ENCODE measurements at places on chromosomes 2 and 18.

- peaks cover 2% of the 10 kb centered on the region for H3K4me1 ChIP-seq
- H3K27ac ChIP-seq, result no peak overlapping the region
- no peaks in the 10 kb centered on the region for H3K27me3 ChIP-seq
- H3K36me3 ChIP-seq, result no peaks in the 10 kb centered on the region
Observed at GRCh38 chr2:2656115-2657011, 325.3 kb upstream of the MYT1L start.

DNA sequence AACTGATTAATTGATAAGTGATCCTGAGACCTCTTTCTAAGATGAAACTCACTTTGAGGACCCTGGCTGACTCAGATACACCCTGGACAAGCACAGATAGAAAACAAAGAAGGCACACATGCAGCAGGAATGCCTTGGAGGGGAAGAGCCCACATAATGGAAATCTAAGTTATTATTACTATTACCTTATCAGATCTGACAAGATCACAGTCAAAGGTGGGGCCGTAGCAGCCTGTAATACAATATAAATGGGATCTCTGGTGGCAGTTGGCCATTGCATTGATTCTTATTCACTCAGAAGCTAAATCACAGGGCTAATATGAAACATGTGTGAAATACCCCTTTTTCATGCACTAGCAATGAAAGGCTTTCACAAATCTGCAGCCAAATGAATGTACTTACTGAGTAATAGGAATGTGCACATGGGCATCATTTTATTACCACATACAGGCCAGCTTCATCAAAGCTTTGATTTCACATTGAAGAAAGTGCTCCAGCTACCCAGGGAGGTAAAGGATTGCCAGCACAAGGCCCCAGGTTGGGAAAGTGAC is 84.0 kb downstream of the ZBTB7C start:
- no peak overlapping the region for H3K27ac ChIP-seq
- no peaks in the 10 kb centered on the region for H3K36me3 ChIP-seq

DNA sequence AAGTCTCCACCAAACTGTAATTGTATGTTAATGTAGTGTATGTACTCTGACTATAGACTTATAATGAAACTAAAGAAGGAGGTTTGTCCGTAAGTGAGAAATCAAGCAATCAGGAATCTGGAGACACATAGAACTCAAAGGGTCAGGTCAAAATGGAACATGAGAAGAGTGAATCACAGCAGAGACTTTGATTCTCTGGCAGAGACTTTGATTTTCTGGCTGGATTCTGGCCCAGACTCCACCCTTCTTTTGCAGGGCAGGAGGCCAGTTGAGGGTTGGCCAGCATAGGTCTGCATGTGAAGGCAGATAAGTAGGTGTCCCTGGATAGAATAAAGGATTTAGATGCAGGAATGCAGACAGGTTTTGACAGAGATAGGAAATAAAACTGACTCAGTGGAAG is 11.0 kb upstream of the NCKAP5 start:
- no peaks in the 10 kb centered on the region for H3K36me3 ChIP-seq
- no peak overlapping the region for H3K27ac ChIP-seq
- no peaks in the 10 kb centered on the region for H3K4me1 ChIP-seq

GRCh38 chr2:55033076-55033742 is 17.0 kb downstream of the RTN4 start:
- H3K27me3 ChIP-seq, result no peaks in the 10 kb centered on the region
- H3K4me3 ChIP-seq, result no peak overlapping the region
- peaks cover 6% of the 10 kb centered on the region for H3K4me1 ChIP-seq
- H3K36me3 ChIP-seq, result no peaks in the 10 kb centered on the region

GRCh38 chr2:96413323-96413722 is 77.8 kb downstream of the NCAPH start:
- no peaks in the 10 kb centered on the region for H3K4me1 ChIP-seq
- no peaks in the 10 kb centered on the region for H3K27me3 ChIP-seq
- H3K4me3 ChIP-seq, result no peak overlapping the region
- DNase-seq, result no peak
- no peak overlapping the region for H3K27ac ChIP-seq

DNA sequence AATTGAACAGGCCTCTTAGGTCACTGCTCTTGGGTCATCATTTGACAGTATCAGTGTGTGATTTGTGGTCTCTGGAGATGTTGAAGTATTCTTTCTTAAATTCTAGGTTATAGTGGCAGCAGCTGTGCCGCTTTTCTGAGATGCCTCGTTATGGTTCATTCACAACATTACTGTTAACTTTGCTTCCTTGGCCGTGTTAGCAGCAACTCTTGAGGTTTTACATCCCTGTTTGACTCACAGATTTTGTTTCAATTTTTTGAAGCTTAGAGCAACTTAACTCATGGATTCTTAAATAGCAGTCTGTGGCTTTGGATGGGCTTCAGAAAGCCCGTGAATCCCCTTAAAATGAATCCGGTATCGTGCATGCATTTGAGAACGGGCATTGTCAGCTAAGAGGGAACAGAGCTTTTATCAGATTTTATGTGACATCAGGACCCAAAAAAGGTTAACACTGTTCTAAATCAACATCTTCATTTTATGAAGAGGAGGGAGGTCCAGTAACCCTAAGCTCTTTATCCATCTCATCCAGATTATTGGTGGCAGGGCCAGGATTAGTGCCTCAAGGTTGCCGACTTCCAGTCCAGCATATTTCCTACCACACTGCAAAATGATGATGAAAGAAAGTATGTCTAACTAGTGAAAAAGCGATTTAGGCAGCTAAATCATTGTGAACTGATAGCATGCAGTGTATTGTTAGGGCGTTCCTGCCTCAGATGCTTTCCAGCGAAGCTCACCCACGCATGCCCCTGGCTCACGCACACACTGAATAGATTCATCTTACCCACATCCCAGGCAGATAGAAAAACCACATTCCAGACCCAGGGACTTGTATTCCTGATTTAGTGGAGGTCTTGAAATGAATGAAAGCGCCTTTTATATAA is 5.1 kb downstream of the TRIB2 start:
- DNase-seq, result no peak
- peak overlapping the region; percentile 2 for H3K4me3 ChIP-seq
- no peaks in the 10 kb centered on the region for H3K27me3 ChIP-seq
- H3K27ac ChIP-seq, result no peak overlapping the region
- peaks cover 43% of the 10 kb centered on the region for H3K36me3 ChIP-seq
- peaks cover 44% of the 10 kb centered on the region for H3K4me1 ChIP-seq

GRCh38 chr2:97871096-97871780 is 124.5 kb downstream of the TMEM131 start:
- H3K4me1 ChIP-seq, result peaks cover 23% of the 10 kb centered on the region
- H3K4me3 ChIP-seq, result no peak overlapping the region
- no peak for DNase-seq

GRCh38 chr2:165219481-165219880 is 15.6 kb upstream of the SCN3A start:
- H3K4me3 ChIP-seq, result no peak overlapping the region
- H3K36me3 ChIP-seq, result no peaks in the 10 kb centered on the region
- no peak for DNase-seq
- no peaks in the 10 kb centered on the region for H3K27me3 ChIP-seq

- H3K27me3 ChIP-seq, result no peaks in the 10 kb centered on the region
- H3K36me3 ChIP-seq, result no peaks in the 10 kb centered on the region
- H3K4me3 ChIP-seq, result no peak overlapping the region
- H3K27ac ChIP-seq, result no peak overlapping the region
- DNase-seq, result no peak
- H3K4me1 ChIP-seq, result peaks cover 24% of the 10 kb centered on the region
Observed at GRCh38 chr2:191015831-191016230, 1.9 kb upstream of the STAT1 start.

GRCh38 chr2:29753671-29754444 is 167.5 kb downstream of the ALK start:
- no peaks in the 10 kb centered on the region for H3K27me3 ChIP-seq
- no peaks in the 10 kb centered on the region for H3K36me3 ChIP-seq
- H3K27ac ChIP-seq, result no peak overlapping the region
- H3K4me1 ChIP-seq, result no peaks in the 10 kb centered on the region

DNA sequence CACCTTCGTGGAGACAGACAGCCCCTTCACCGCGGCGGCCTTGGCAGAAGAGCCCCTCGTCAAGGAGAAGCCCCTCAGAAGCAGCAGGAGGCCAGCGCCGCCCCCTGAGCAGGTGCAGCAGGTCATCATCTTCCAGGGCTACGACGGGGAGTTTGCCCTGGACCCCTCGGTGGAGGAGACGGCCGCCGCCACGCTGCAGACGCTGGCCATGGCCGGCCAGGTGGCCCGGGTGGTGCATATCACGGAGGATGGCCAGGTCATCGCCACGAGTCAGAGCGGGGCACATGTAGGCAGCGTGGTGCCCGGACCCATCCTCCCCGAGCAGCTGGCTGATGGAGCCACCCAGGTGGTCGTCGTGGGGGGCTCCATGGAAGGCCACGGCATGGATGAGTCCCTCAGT is 145.7 kb downstream of the PTGR3 start:
- no peak overlapping the region for H3K27ac ChIP-seq
- H3K36me3 ChIP-seq, result peaks cover 10% of the 10 kb centered on the region
- no peak for DNase-seq
- H3K27me3 ChIP-seq, result no peaks in the 10 kb centered on the region

GRCh38 chr2:70703900-70704549 is 64.0 kb downstream of the ADD2 start:
- H3K36me3 ChIP-seq, result no peaks in the 10 kb centered on the region
- no peak for DNase-seq
- H3K27me3 ChIP-seq, result no peaks in the 10 kb centered on the region
- H3K4me3 ChIP-seq, result no peak overlapping the region
- H3K4me1 ChIP-seq, result no peaks in the 10 kb centered on the region
- H3K27ac ChIP-seq, result no peak overlapping the region

DNA sequence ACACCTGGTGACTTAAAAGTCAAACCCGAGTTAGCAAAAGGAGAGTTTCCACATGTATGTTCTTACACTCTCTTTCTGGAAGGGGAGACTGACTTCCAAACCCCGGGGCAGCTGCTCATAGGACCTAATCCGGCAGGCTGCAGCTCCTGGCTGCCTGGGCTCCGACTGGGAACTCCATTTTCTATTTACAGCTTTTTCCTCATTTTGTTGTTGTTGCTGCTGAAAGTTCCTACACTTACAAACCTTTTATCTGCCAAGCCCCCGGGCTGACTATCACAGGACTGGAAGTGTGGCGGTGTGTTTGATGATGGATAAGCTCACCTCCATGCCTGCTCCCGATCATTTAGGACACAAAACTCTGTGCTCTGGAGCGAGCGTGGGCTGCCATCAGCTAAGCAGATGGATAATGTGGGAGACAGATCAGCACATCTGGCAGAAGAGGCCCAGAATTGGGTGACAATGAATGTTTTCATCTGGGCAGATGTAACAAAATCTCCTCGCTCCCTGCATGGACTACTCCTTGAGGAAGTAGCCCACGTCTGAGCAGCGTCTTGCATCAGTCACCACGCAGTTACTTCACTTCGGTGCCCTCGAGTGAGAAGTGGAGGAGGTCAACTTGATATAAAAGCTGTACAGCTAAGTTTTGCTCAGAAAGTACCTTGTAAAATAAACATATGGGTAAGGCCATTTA is 114.4 kb upstream of the COPS8 start:
- no peaks in the 10 kb centered on the region for H3K27me3 ChIP-seq
- no peak overlapping the region for H3K27ac ChIP-seq
- no peak for DNase-seq

DNA sequence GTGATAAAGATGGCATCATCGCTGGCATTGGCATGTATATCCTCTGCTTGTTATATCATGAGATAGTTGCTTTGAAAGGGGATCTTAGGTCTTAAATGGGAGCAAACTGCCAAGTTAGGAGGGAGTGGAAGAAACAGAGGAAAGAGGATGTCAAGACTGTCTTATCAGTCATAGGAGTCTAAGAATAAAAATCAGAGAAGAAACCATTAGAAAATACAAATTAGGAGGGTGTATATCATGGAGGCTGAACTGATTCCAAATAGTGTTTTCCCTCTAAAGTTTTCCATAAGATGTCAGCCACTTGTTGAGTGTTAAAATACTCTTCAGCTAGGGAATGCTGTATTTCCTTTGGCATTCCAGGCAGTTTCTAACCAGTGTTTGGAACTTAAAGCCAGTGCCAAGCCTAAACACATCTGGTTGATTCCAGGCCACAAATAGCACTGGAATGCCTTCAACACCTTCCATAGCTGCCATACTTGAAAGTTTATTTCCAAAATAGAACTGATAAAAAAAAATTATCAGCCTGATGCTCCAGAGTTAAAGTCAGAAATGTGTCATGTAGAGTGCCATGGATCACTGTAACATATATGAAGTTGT is 129.4 kb downstream of the ZEB2 start:
- no peaks in the 10 kb centered on the region for H3K4me1 ChIP-seq
- no peak overlapping the region for H3K27ac ChIP-seq
- DNase-seq, result no peak
- H3K4me3 ChIP-seq, result no peak overlapping the region
- H3K27me3 ChIP-seq, result no peaks in the 10 kb centered on the region

DNA sequence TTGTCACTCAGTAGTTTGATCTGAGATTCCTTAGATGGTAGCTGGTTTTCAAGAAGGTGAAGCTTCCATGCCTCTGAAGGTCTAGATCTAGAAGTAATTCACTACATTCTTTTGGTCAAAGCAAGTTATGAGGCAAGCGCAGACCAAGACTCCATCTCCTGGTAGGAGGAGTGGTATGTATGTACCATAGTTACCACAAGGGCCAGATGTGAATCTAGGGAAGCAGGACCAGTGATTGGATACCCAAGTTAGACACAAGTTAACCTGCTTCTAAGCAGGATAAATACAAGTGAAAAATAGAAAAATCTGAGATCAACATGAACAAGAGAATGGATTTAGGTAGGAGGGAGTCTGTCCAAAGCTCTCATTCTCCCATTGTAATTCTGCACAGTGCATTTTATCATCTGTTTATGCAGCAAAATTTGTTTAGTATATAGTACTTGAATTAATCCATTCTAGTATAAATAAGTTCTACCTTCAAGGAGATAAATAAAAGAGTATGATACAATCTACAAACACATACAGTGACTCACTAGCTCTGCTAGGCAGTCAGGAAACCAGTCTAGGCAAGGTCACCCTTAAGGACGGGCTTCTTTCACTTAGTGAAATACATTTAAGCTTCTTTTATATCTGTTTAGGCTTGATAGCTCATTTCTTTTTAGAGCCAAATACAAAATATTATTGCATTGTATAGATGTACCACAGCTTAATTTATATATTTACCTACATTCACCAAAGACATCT is 14.2 kb upstream of the DOCK10 start:
- no peak for DNase-seq
- H3K27ac ChIP-seq, result no peak overlapping the region
- H3K4me3 ChIP-seq, result no peak overlapping the region
- H3K4me1 ChIP-seq, result no peaks in the 10 kb centered on the region

DNA sequence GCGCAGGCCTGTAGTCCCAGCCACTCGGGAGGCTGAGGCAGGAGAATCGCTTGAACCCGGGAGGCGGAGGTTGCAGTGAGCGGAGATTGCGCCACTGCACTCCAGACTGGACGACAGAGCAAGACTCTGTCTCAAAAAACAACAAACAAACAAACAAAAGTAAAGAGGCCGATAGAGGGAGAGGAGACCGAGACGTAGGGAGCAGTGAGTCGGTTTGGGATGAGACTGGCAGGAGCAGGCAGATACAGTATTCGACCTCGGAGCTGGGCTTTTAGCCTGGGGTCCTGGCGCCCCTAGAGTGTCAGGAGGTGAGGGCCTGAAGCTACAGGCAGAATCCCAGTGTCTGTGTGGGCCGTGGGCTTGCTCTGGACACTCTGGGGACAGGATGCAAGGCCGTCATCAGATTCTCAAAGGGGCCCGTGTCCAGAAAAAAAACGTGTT is 51.2 kb downstream of the SLC4A1AP start:
- H3K27ac ChIP-seq, result peak overlapping the region; percentile 51
- H3K4me3 ChIP-seq, result no peak overlapping the region
- DNase-seq, result no peak

GRCh38 chr2:11861044-11861443 is 114.6 kb downstream of the LPIN1 start:
- no peak overlapping the region for H3K27ac ChIP-seq
- no peaks in the 10 kb centered on the region for H3K27me3 ChIP-seq
- H3K4me3 ChIP-seq, result no peak overlapping the region
- peaks cover 13% of the 10 kb centered on the region for H3K4me1 ChIP-seq
- DNase-seq, result no peak
- no peaks in the 10 kb centered on the region for H3K36me3 ChIP-seq
